ENCODE measurements at places on chromosomes 2 and 18. TPM values are rescaled to one million over a fixed set of nuclear protein-coding genes. Genes with fewer than 3 reads are reported as not detected.

The CCDC85A gene
- 0.14 TPM for total RNA-seq

The PCGF1 gene
- 17.0 TPM for total RNA-seq

The MAPRE3 gene
- total RNA-seq: 2.7 TPM

The CPO gene
- total RNA-seq: 0.39 TPM

The CD226 gene
- 0.23 TPM for total RNA-seq

- DNase-seq: no peak
These were observed 49.7 kb downstream of the STK25 start for GRCh38 chr2:241458687-241459086.

GRCh38 chr18:76051396-76052226 is 443.4 kb downstream of the ZNF516 start:
- DNase-seq: no peak

GRCh38 chr2:188078534-188078933 is 213.1 kb upstream of the GULP1 start:
- no peak for DNase-seq

DNA sequence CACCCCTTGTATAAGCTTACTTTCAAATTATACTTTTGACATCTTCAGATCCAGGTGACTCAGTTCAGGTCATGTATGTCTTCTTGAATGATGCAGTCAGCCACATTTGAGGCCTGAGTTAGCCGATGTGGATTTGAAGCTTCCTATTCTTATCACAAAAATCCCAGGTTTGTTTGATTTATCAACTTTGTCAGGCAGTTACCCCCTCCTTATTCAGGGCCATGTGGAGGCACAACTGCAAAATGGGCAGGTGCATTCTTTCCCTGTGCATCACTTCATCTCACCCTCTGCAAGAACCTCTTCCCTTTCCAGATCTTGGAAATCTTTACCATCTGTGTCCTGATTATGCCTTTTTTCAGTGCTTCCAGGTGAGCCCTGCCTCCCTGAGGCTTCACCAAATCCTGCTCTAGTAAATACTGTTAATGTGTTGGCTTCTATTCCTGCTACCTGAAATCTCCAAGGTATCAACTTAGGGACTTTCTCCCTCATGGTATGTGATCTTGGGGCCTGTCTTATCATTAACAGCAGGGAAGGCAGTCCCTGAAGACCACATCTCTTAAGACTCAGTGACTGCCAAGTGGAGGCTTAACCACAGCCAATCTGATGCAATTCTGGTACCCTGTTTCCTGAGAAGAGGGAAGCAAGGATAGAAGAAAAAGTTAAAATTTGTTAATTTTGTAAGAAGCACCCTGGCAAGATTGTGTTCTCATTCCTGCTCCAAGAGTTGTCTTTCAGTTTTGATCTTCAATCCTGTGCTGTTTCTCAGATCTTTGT is 9.4 kb upstream of the ARHGAP28 start:
- DNase-seq: no peak

GRCh38 chr2:20350041-20350712 is 467 bp downstream of the PUM2 start:
- DNase-seq: no peak

DNA sequence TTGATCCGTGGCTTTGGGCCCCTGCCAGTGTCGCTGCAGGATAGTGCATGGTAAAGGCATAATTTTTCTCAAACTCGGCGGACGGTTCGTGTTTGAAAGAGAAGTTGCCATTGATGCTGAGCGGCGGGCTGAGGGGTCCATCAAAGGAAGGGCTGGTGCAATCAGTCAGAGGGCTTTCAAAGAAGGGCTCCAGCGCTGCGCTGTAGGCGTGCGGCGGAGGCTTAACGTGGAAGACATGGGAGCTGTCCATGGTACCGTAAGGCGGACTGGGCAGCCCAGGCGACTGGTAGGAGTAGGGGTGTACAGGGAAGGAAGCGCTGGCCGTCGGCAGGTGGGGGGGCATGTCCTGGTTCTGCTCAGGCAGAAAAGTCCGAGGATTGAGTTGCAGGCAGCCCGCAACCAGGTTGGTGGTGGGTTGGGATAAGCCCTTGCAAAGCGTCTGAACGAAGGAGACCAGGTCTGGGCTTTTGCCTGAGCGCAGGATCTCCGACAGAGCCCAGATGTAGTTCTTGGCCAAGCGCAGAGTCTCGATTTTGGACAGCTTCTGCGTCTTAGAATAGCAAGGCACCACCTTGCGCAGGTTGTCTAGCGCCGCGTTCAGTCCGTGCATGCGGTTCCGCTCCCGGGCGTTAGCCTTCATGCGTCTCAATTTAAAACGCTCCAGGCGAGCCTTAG is 2.3 kb downstream of the NEUROD1 start:
- no peak for DNase-seq

DNA sequence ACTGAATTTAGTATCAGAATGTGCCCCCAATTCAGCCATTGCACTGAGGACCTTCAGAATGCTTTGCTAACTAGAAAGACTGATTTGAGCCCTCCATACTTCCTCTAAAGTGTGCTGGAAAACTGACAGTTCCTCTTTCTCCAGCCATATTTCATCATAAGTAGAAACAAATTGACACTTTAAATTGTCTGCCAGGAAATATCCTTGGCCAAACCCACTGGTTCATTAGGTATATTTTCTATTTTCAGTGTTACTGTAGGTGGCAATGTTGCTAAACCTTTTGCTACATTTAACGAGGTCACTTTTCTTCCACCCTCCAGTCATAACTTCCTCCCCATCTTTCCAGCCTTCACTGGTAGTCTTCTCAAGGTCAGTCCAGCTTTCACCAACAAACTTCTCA is 21.5 kb downstream of the SP5 start:
- no peak for DNase-seq

GRCh38 chr18:52824126-52824525 is 484.1 kb downstream of the DCC start:
- no peak for DNase-seq

DNA sequence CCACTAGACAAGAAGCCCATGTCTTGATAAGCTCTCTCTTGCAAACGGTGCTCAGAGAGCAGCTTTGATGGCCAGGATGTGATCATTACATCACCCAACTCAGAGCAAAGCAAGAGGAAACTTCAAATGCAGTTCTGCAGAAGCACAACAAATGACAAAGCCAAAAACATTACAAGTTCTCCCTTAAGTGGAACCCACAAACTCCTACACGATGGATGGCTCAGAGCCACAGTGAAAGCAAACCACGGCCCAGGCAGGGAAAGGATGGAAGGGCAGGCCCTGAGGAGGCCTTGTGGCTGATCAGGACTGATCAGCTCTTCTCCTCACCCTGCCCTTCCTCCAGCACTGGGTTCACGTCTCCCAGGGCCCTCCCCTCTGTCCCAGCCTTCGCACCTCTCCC is 326.4 kb downstream of the EIPR1 start:
- no peak for DNase-seq

DNA sequence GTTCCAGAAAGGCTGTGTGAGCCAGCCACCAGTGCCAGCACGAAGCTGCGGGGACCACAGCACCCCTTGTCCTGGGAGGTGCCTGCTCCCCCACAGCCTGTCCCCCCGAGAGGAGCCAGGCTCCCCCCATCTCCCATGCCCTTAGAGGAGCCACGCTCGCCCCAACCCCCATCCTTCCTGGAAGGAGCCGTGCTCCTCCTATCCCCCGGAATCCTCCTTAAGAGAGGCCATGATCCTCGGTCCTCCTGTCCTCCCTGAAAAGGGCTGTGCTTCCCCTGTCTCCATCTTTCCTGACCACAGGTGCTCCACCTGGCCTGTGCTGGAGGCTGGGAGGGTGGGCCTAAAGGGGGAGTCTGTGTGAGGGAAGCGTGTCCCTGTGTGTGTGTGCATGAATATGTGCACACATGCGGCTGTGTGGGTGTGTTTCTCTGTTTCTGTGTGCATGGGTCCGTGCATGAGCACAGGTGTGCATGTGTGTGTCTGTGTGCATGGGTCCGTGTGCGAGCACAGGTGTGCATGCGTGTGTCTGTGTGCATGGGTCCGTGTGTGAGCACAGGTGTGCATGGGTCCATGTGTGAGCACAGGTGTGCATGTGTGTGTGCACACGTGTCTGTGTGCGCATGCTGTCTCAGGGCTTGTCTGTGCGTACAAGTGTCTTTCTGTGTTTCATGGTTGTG is 80.3 kb downstream of the RTP5 start:
- no peak for DNase-seq

- DNase-seq: no peak
These were observed 4.1 kb downstream of the BCL11A start for GRCh38 chr2:60549238-60549927.

- DNase-seq: peak; percentile 19
These were observed 359.3 kb downstream of the CMPK2 start for GRCh38 chr2:6506361-6506794.

DNA sequence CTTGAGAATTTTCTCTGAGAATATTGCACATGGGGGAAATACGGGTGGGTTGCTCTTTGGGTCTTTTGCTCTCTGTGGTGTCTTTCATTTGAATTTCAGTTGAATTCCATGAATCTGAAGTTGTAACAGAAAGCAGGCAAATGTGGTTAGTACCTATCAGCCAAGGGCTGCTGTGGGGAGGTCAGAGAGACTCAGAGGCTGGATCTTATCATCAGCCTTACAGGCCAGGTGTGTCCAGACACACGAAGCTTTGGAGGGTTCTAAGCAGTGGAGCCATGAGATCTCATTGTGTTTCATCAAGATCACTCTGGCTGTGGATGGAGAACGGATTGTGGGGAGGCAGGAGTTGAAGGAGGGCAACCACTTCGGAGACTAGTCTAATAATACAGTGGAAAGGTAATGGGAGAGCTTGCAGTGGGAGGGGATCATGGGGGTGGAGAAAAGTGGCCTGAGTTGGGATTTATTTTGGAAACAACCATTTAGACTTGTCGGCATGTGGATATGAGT is 68.1 kb downstream of the GNAL start:
- no peak for DNase-seq

- DNase-seq: no peak
These were observed at the start of gene LBX2 for GRCh38 chr2:74499267-74499939. Gene LBX2 (minus strand): TSS chr2:74499603. CDS start chr2:74499537, 66 bp downstream.

- DNase-seq: no peak
These were observed 23.2 kb downstream of the CENPO start for GRCh38 chr2:24816404-24816803.

DNA sequence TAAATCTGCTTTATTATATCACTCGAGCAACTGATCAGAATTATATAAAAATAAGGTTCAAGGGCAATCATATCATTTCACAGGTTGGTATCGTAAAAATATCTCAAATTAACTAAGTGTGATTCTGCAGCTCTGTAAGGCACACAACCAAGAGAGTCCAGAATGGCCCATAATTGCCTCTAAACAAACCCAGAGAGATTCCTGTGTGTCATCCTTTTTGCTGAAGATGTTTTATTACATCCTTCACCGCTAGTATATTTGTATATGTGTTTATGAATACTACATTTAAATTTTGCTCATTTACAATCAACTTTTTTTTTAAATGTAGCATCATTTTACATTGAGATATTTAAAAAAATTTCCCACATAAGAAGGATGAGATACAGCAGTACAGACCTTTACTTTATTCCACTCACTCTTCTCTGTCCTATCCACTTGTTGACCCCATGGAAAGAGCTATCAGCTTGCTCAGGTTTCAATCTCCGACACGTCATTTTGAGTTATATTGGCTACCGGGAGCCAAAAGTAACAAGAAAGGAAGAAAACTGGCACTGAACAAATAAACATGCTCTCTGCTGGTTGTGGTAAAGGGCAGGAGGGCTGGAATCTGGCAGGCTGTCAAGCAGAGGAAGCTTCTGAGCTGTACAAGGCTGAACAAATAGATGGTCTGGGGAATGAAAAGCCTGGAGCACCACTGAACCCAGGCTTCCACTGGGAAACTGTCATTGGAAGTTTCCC is 23.1 kb downstream of the PLA2R1 start:
- DNase-seq: peak; percentile 95

Data from H4 (cell line).